ENCODE measurements at places on chromosomes 7 and 10. TPM values are rescaled to one million over a fixed set of nuclear protein-coding genes. Genes with fewer than 3 reads are reported as not detected.

Gene LIPM
- not detected for total RNA-seq

Gene AGAP4
- 1.8 TPM for total RNA-seq

Gene IGFBP3
- 272 TPM for total RNA-seq

Gene RTKN2
- 0.90 TPM for total RNA-seq

Gene FRMPD2
- not detected for total RNA-seq

GRCh38 chr10:61760943-61761824 lies 98.5 kb downstream of the CABCOCO1 start:
- peak; percentile 87 for DNase-seq

- no peak for DNase-seq
Measured at GRCh38 chr7:39656415-39656814, 33.0 kb downstream of the RALA start.

DNA sequence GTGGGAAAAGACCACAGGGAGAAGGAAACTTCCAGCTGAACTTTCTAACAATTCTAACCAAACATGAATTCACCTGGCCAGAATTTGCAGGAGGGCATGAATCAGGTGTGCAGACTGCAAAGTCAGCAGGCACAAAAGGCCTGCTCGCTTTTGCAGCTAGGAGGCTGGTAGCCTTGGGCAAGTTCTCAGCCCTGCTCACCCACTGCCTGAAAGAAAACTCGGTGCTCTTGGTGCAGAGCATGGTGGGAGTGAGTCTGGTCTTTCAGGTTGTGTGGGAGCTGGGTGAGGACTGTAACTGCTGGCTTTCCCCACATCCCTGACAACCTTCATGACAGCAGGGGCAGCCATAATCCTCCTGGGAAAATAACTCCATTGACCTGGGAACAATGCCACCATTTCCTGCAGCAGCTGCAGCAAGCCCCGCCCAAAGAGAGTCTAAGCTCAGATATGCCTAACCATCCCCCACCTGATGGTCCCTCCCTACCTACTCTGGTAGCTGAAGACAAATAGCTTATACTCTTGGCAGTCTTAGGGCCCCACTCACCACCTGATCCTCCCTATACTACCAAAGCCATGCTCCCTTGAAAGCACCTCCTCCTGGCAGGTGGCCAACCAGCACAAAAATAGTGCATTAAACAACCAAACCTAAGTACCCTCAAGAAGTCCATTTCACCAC lies 31.6 kb downstream of the ZNF117 start:
- DNase-seq = no peak

- no peak for DNase-seq
Measured at GRCh38 chr10:47244560-47245500, 55.2 kb upstream of the GDF10 start.

- DNase-seq = no peak
Measured at GRCh38 chr10:110042891-110043290, 35.1 kb downstream of the ADD3 start.

- no peak for DNase-seq
Measured at GRCh38 chr7:127320974-127321373, 68.2 kb upstream of the GRM8 start.

GRCh38 chr10:48552946-48553564 lies 51.8 kb downstream of the ARHGAP22 start:
- DNase-seq = no peak

GRCh38 chr10:120945801-120946302 lies 94.7 kb downstream of the WDR11 start:
- DNase-seq = no peak

DNA sequence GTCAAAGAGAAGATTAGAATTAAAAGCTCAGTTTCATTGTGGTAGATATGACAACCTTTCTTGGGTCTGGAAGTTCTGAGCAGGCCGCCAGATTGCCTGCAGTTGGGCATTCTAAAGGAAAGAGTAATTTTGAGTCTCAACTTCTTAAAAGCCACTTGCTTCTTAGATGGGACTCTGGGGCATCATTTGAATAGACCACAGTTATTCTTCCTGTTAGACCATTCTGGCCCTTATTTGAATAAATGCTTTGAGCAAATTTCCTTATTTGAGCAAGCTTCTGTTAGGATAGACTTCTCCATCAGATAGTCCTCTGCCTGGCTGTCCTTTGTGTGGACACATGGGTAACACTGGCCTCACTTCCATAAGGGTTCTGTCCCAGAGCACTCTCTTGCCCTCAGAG lies 40.2 kb downstream of the SND1 start:
- DNase-seq = no peak

- DNase-seq = no peak
Measured at GRCh38 chr7:152072421-152072820, 46.9 kb downstream of the GALNT11 start.

DNA sequence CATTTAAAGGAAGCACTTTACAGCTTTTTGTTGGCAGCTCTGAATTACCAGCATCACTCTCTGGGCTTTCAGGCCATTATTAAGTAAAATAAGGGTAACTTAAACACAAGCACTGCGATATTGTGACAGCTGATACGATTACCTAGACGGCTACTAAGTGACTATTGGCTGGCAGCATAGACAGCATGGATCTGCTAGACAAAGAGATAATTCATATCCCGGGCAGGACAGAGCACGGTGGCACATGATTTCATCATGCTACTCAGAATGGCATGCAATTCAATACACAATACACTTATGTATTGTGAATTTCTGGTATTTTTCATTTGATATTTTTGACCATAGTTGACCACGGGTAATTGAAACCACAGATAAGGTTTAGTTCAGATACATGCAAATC lies 522.0 kb upstream of the LRRN3 start:
- peak; percentile 32 for DNase-seq

DNA sequence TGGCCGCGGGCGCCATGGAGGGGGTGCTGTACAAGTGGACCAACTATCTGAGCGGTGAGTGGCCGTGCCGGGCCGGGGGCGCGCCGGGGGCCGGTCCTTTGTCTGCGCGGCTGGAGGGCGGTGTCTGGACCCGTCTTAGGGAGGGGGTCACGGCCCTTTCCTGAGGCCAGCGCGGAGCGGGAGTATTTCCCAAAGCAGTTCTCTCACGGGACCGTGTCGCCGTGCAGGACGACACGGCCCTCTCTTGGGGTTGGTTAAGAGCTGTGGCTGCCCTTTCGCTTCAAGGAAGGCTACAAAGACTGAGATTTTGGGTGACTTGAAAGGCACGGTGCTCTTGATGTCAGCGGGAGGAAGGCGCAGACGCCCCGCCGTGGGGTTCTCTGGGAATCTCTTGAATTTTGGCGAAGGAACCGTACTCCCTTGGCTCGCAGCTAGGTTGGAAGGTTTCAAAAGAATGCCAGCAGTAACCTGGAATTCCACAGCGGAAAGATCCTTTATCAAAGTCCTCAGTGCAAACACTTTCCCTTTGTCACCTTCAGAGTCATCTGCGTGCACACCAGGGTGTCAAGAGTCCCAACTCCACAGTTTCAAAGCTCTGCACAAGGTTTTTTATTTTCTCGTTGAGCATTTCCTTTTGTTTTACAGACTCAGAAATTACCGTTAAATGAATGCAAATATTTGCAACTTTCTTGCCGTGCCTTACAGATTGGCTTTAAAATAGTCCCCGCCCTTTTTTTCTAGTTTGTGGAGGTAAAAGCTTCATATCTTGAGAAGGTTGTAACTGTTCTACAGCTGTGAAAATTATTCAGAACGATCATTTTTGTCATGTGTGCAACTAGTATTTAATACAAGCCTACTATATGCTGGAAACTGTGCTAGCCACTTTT lies 780 bp downstream of the PLEKHA8 start:
- peak; percentile 19 for DNase-seq

DNA sequence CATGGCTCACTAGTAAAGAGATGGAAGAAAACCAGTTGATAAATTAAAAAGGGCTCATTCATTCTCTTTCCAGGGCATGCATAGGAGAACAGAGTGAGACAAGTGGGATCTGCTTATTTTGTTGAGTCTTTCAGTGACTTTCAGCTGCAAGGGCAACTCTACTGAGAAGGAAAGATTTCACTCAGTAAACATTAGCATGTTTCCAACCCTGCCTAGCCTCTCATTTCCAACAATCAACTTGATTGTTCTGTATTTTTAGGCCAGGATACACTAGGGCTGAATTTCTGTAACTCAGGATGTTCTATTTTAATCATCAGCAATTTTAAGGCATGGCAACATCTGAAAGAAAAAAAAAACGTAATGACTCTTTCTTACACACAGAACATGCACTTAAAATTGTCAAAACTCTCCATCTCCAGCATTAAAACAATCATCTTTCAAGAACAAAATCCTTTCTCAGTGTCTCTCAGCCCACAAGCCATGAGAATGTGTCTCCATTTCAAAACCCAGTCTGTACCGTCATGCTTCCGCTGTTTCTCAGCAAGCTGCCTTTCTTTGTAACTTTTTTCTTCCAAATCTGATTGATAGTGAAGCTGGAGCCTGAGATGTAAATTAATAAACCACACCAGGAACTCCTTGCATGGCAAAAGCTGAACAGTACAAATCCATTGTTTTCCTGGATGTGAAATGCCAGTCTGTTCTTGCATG lies 147.2 kb upstream of the KLF14 start:
- peak; percentile 31 for DNase-seq

DNA sequence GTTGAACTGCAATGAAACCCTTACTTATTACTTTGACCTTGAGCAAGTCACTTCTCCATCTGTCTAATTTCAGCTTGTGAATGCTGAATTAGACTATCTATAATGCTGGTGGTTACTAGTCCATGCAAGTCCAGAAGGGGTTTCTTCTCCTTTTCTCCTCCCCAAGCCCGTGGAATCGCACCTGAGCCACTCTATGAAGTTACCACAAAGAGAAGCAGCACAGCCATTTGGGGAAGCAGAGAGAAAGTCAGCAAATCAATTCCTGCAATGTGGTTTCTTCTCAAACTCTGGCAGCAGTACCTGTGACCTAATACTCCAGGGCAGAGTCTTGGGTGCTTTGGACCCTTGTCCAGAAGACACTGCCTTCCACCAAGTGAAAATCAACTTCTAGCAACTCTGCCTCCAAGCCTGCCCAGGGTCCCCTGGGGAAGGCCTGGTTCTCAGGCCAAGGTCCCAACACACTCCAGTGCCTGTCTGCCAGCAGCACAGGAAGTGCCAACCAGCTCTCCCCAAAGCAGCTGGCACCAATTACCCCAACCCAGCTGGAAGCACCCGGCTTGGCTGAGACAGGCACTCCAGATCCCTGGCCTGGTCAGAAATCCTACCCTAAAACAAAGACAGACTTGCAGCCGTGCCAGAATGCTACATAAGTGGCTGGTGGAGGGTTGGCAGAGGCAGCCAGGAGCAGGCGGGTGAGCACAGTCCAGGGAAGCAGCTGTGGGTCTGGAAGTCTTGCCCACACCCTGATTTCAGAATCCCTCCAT lies 200.3 kb downstream of the LSM5 start:
- no peak for DNase-seq

GRCh38 chr10:13795653-13796555 lies 209.1 kb downstream of the PRPF18 start:
- DNase-seq = no peak

DNA sequence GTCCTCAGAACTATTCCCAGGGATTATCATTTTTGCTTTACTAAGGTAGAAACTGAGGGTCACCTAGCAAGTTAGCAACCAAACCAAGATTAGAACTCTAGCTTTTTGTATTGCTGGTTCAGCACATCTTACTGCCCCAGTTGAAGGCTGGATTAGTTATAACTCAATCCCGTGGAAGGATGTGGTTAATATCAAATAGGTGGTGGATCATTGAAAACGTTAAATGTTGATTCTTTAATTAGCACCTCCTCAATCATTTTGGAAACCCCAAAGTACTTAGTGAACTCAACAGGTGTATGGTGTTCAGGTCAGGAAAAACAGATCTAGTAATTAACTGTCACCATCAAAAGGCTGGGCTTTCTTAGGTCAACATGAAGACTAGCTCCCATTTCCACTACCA lies 152.4 kb downstream of the ARID5B start:
- no peak for DNase-seq

- no peak for DNase-seq
Measured at GRCh38 chr7:47301657-47302295, 280.1 kb downstream of the TNS3 start.

DNA sequence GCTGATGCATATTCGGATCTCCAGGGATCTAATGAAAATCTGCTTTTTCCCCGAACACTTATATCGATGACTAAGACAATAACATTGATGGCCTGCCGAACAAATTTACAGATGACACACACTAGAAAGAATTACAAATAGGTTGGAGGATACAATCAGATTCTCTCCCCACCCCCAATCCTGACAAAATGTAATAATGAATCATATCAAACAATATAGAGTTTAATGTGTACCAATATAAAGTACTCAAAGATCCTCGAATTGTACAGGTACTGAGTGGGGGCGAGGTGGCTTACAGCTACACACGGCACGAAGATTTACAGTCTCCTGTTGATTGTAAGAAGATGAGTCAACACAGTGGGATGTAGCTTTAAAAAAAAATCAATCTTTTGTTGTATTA lies 182.7 kb upstream of the MKLN1 start:
- DNase-seq = peak; percentile 34

- no peak for DNase-seq
Measured at GRCh38 chr7:106836816-106837215, 28.3 kb upstream of the PIK3CG start.

GRCh38 chr7:50640779-50641178 lies 75.6 kb upstream of the DDC start:
- no peak for DNase-seq

DNA sequence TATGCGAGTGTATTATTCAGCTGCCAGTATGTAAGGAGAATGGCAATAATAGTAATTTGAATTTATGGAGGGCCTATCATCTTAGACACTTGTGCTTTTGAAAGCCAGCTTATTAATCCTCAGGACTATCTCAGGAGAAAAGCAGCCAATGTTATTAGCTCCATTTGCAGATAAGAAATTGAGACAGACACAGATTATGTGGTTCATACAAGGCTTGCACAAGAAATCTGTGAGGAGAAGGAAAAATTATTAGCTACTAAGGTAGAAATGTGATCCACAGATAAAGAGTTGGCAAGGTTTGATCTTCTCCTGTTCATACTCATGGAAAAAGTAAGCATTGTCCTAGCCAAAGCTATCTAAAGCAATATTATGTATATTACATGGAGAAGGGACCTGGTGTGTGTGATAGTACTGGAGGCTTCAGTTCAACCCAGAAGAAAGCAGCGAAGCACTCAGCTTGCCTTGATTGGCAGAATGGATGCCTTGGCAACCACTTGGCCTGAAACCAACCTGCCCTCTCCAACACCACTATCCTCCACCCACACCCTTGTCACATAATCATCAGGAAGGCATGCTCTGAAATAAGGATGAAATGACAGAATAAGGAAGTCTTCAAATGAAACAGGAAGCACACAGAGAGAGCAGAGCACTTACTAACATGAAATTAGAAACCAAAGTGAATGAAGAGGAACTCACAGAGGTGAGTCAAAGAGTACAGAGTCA lies 18.0 kb downstream of the MACC1 start:
- peak; percentile 87 for DNase-seq
